Epithelial cell of umbilical artery (primary cell): ENCODE measurements at places on chromosomes 5 and 9. TPM values are rescaled to one million over a fixed set of nuclear protein-coding genes. Genes with fewer than 3 reads are reported as not detected.

Gene IL4
- total RNA-seq = not detected in 2 replicates

Gene SMIM32
- total RNA-seq = not detected in 2 replicates

Gene C1QTNF2
- 0.15 TPM in 1 of 2 replicates, not detected in the other for total RNA-seq

Gene FTMT
- total RNA-seq = not detected in 2 replicates

Gene TAF1L
- under 0.01 TPM in 1 of 2 replicates, not detected in the other for total RNA-seq

Gene ZCCHC9
- total RNA-seq = 26.0 and 28.1 TPM in 2 replicates

Gene PRDM9
- total RNA-seq = not detected in 2 replicates

Gene AGTPBP1
- 22.8 and 27.9 TPM in 2 replicates for total RNA-seq

Gene ZFR
- total RNA-seq = 66.3 and 72.5 TPM in 2 replicates

Gene GZMA
- total RNA-seq = 0.65 TPM in 1 of 2 replicates, not detected in the other

Gene GRIN3A
- total RNA-seq = not detected in 2 replicates

Gene RNF208
- total RNA-seq = 0.32 TPM in 1 of 2 replicates, not detected in the other

Gene PRUNE2
- 3.2 and 9.0 TPM in 2 replicates for total RNA-seq

Gene SLC46A2
- total RNA-seq = not detected in 2 replicates

Gene ARSB
- 10.4 and 17.8 TPM in 2 replicates for total RNA-seq

Gene MARCHF3
- 37.4 and 54.2 TPM in 2 replicates for total RNA-seq

Gene C6
- total RNA-seq = not detected in 2 replicates

Gene SLC6A7
- not detected in 2 replicates for total RNA-seq

Gene SRD5A1
- total RNA-seq = 5.8 and 11.2 TPM in 2 replicates

Gene ELAVL2
- 0.32 TPM in 1 of 2 replicates, not detected in the other for total RNA-seq

Gene IL33
- total RNA-seq = 72.0 and 78.3 TPM in 2 replicates

Gene MCTP1
- 113 and 123 TPM in 2 replicates for total RNA-seq

Gene FBP2
- not detected in 2 replicates for total RNA-seq

Gene BTNL9
- 0.32 TPM in 1 of 2 replicates, not detected in the other for total RNA-seq

Gene KIF4B
- 0.30 and 0.32 TPM in 2 replicates for total RNA-seq

Gene ANKRD18B
- 2.6 and 6.2 TPM in 2 replicates for total RNA-seq

Gene UGCG
- total RNA-seq = 49.7 and 60.8 TPM in 2 replicates

Gene FAM120A
- total RNA-seq = 66.3 and 69.6 TPM in 2 replicates
